AG08395 (cell line): ENCODE measurements at places on chromosomes 2 and 18.

DNA sequence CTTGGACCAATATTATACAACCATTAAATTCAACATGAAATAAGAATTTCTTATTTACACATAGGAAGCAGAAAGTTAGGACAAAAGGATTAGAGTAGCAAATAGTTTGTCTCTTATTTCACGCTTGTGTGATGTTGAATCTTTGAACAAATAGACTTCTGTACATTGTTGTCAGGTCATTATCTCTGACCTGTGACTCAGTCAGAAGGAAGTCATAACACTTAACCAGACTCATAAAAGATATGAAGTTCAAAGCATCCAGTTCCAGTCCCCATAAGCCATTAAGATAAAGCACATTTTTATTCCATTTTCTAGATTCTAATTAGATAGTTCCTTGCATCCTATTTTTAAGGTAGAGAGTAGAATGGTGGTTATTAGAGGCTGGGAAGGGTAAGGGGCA is 130.8 kb downstream of the UPP2 start:
- DNase-seq = no peak

GRCh38 chr18:59540780-59541179 is 156.4 kb downstream of the CCBE1 start:
- DNase-seq = no peak

- DNase-seq = peak; percentile 28
These were observed 66.5 kb downstream of the BOLA3 start for GRCh38 chr2:74081030-74081762.

DNA sequence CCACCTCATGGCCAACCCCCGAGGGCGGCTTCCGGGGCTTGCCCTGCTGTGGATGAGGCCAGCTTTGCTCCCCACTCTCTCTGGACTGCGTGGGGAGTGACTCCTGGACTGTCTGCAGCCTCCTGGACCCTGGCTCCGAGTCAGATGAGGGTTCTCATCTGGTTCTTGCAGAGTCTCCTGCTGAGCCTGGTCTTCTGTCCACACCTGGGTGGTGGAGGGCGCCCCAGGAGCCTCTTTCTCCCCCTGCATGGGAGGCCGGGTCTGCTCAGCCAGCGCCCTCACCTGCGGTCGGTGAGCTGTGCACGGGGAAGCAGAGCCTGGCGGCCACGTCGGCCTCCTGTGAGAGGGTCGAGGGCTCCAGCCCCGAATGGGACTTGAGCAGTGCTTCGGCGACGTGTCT is 78.3 kb downstream of the RTP5 start:
- no peak for DNase-seq

- no peak for DNase-seq
These were observed 419.9 kb downstream of the NBAS start for GRCh38 chr2:15141211-15141610.

DNA sequence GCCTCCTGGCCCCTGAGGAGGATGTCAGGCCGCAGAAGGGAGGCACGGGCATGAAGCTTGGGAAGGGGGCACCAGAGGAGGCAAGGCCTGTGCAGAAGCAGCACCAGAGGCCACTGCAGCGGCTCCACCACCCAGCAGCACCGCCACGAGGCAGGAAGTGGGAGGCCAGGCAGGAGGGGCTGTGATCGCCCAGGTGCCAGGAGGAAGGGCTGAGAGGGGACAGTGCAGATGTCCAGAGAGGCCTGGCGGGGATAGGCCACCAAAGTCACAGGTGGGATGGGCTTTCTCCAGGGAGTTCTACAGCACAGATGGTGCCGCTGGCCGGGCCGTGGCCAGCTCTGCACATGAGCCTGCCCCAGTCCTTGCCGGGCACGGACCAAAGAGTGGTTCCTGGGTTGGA is 6.0 kb upstream of the ALPI start:
- no peak for DNase-seq

- no peak for DNase-seq
These were observed 422.2 kb downstream of the XIRP2 start for GRCh38 chr2:167310442-167310841.
